Ovary (tissue), 10 donors: ENCODE measurements at places on chromosomes 6 and 20.

GRCh38 chr20:36593347-36593929, 12.1 kb upstream of the RAB5IF start:
- no peak for DNase-seq

- DNase-seq, result no peak
Observed at GRCh38 chr6:46772762-46773161, 20.4 kb upstream of the MEP1A start.

- no peak for DNase-seq
Observed at GRCh38 chr6:138654715-138655634, 118.6 kb upstream of the CCDC28A start.

GRCh38 chr6:88535306-88535705, 369.2 kb upstream of the CNR1 start:
- DNase-seq, result no peak

DNA sequence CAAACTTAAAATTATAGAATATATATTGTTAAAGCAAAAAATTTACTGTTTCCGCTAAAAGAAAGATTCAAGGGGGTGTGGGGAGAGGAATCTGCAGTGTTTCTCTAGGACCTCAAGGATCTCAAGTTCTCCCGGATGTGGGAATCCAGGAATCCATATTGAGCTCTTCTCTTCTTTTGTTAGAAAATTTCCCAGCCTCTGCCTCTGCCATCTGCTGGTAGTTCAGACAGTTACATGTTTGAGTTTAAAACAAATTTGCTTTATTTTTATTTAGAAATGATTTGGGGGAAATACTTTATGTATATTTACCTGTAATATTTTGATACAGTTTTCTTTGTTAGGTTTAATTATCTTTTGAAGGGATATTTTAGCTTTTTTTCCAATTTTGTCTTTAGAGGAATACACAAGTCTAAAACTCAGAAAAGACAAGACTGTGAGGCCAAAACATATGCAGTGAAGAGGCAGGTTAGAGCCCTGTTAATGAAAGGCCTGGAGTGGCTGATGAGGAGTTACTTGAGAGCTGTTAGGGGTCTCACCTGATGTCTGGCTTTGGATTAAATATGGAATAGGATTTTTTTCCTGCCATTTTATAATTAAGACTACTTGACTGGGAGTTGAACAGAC, 268.8 kb downstream of the ARID1B start:
- DNase-seq, result no peak

DNA sequence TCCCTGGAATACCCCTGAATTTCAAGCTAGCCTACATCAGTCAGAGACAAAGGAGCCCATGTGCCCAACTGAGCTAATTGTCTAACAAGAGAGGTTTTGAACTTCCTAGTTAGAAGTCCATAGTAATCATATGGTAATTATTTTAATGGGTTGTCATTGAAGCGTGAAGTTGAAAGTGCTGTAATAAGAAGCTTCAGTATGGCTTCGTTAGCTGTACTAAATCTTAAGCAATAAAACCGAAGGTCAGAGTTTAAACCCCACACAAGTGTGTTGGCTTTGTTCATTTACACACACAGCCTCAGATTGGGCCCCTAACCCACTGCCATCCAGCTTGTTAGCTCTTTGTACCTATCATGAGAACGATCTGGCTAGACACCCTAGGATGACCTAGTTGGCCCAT, 195.6 kb upstream of the RIN2 start:
- DNase-seq, result no peak

- DNase-seq, result no peak
Observed at GRCh38 chr6:154578004-154578559, 67.6 kb upstream of the CNKSR3 start.

DNA sequence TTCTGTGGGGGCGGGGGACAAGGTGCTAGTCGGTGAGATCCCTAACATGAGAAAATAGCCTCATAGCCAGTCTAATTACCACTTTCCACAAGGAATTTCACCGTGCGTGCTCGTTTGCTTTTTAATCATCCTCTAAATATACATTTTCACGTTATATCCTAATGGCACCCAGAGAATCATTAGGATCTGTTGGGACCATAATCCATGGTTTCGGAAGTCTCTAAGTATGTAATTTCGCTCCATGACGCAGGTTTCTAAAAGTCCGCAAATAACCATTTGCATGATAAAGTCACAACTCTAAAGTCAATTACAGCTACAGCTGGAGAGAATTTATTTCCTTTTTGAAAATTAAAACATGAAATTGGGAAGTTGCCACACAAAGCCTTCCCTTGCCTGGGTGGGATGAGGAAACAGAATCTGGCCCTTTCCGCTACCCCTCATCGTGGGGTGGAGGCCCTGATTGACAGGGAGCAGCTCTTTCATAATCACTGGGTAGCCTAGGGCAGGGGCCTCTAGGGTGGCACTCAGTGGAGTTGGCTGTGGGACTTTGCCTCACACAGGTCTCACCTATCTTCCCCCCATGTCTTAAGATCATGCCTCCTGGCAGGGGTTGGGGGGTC, 81.9 kb downstream of the LRFN2 start:
- no peak for DNase-seq

GRCh38 chr20:50191544-50192363, 1.1 kb downstream of the CEBPB start:
- peak; percentile 63 for DNase-seq

DNA sequence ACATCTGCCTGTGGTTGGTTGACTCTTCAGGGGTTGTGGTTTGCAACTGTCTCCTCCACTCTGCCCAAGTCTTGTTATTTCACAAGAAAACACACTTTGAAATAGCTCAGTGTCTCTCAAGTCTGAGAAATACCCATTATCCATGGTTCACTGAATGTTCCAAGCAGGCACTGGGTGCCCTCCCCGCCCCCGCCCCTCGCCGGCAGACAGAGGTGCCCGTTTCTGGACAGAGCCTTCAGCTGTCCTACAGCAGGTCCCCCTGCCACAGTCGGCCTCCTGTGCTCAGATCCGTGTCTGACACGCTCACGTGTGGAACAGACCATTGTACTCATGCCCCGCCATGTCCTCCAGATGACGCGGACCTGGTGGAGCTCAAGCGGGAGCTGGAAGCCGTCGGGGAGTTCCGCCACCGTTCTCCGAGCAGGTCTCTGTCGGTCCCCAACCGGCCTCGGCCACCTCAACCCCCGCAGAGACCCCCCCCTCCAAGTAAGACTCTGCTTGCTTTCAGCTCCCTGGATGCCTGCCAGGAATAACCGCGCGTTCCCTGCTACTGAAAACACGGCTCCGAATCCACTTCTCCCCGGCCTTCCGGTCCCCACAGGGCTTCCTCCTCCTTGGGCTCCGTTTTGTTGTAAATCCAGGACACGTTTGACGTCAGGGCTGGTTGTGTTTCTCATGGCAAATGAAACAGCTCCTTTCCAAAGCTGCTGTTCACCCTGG, 81.4 kb downstream of the SERAC1 start:
- peak; percentile 83 for DNase-seq

DNA sequence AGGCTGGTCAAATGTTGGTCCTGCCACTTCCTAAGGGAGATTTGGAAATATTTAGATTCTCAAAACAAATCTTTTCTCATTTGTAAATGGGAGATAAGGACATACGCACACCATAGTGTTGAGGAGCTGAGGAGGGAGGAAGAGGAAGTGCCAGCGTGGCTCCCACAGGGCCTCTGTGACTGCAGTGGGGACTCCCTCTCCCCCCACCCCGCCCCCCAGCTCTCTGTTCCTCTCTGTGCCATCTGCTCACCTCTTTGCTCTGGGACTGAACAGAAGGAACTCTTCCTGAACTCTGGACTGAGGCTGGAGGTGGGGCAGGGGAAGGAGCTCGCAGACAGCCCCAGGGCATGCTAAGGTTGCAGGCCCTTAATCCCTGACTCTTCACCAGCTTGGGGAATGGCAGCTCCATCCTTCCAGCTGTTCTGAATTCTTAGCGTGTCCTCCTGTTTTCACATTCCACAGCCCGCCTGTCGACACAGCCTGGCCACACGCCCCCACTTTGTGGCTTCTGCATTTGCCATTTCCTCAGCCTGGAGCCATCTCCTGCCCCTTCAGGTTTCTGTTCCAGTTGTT, 11.4 kb downstream of the DDX27 start:
- no peak for DNase-seq

- no peak for DNase-seq
Observed at GRCh38 chr20:20317195-20317594, 50.7 kb upstream of the INSM1 start.

DNA sequence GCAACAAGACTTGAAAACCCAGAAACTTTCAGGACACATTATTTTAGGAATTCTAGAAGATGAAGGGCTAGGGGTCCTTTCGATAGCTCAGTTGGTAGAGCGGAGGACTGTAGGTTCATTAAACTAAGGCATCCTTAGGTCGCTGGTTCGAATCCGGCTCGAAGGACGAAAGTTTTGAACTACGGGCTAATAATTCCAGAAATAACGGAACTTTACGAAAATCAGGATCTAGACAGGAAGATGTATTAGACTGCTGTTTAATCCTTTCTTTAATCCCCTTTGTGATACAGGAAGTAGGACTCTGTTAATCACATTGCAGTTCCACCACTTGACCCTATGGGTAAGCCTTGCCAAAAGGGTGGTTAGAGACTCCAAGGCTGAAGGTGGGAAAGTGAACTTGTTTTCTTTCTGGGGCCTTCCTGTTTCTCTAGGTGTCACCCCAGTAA, 21.2 kb upstream of the ABT1 start:
- no peak for DNase-seq

GRCh38 chr6:141445928-141446628, 686.6 kb upstream of the GJE1 start:
- no peak for DNase-seq

GRCh38 chr6:5315881-5316280, 54.6 kb downstream of the FARS2 start:
- DNase-seq, result no peak

GRCh38 chr20:44234566-44235317, 12.4 kb upstream of the GDAP1L1 start:
- no peak for DNase-seq

- no peak for DNase-seq
Observed at GRCh38 chr6:89583559-89583958, 55.0 kb downstream of the LYRM2 start.

GRCh38 chr6:132084811-132085509, 133.8 kb upstream of the CCN2 start:
- DNase-seq, result no peak

DNA sequence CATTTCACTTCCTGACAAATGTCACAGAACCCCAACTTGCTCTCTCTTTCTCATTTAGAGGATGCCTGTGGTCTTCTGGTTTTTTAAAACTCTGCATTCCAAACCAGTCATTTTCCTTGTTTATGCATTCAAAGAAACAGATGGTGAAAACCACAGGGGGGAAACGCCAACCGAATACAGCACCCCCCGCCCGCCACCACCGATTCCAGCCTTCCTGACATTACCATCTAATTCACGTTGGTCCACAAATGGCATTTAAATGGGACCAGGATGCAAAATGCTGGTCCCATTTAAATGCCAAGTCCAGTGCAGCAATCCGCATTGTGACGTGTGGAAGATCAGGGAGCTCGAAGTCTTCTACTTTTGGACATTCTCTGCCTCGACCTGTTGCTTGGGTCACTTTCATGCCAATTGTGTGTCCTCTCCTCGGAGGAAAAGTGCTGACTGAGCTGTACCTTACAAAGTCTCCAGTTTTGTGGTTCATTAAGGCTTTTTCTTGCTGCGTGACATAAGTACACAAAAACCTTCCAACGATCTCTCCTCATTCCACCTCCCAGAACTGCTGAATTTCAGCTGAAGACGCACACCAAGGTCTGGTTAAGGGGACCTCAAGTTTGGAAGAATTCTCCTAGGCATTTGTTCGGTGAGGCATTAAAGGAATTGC, 35.8 kb downstream of the NEDD9 start:
- DNase-seq, result no peak

DNA sequence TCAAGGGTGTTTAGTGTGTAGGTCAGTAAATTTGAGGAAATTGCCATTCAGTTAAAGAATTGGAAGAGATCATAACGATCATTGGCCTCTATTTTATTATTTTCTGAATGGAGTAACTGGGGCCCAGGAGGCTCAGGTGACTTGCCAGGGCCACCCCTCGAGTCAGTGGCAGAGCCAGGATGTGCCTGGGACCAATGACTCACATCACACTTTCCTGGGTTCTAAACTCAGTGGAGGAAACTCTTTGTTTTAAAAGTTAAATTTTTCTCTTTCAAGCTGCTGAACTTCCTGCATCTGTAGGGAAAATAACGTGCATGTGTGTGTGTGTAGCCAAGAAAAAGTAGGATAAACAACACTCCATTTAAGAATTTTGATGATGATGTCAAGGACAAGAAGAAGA, 135.5 kb downstream of the MYLK4 start:
- no peak for DNase-seq

GRCh38 chr6:143449714-143450452, 612 bp downstream of the ADAT2 start:
- DNase-seq, result no peak
